Left ventricle myocardium superior (tissue), 1 donor: ENCODE measurements at places on chromosomes 4 and X. TPM values are rescaled to one million over a fixed set of nuclear protein-coding genes. Genes with fewer than 3 reads are reported as not detected.

DNA sequence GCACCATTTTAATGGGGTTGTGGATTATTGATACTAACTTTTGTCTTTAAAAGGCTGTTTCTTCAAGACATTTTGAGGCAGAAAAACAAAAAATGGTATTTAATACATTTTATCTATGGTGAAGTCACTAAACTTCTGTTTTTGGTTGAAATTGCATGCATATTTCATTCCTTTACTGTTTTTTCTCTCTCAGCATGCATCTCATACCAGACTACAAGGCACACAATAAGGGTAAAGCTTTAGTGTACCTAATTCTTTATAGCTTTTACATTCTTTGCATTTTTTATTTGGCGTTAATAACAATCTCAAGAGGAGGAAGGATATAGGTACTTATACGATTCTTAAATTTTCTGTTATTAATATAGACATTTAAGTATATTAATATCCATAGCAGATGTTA lies 151.0 kb upstream of the DKK2 start:
- no peak for DNase-seq

- DNase-seq, result no peak
These were observed 105.9 kb downstream of the APBB2 start for GRCh38 chr4:41108481-41108880.

The SPIN4 gene
- 0.87 TPM for total RNA-seq

DNA sequence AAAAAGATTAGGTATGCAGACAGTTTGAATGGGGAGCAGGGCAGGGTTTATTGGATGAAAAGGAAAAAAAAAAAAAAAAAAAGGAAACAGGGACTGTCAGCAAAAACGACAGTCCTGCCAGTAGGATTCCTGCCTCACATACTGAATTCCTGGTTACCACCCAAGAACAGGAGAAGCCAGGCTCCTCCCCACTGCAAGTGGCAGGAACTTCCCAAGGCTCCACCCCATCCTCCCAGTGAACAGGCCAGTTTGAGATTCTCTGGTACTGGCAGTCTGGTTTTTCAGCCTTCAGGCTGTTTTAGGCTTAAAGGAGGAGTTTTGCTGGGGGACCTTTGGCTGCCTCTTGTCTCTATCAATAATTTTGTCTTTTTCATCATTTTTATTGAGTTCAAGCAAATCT lies 360.0 kb upstream of the CXorf51A start:
- no peak for DNase-seq

GRCh38 chr4:89434364-89434988 lies 126.9 kb upstream of the GPRIN3 start:
- no peak for DNase-seq

DNA sequence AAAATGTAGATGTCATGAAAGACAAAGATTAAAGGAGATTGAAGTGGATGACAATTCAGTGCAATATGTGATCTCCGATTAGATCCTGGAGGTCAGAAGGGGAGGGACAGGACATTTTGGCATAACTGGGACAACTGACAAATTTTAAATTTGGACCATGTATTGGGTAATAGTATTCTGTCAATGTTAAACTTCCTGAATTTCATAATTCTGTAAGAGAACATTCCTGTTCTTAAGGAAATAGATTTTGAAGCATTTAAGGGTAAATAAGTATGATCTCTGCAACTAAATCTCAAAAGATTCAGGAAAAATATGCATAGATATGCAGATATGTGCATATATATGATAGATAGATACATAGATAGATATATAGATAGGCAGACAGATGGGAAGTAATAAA lies 11.0 kb downstream of the ODAPH start:
- no peak for DNase-seq

DNA sequence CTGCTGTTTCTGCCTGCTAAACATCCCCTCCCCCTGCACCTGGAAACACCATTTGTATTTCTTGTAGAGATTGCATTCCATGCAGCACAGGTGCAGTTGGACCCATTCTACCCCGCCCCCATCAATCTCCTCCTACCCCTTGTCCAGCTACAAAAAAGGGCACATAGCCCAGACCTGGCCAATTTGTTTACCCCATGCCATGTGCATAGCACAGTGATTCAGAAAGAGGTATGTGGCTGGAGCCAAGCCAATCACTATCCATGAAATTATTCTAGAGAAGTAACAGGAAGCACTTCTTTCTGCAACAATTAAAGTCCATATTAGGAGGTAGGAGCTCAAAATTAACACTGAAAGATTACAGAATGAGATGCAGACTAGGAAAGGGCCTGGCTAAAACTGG lies 20.2 kb upstream of the TMEM184C start:
- no peak for DNase-seq

The CCDC110 gene
- total RNA-seq, result 0.99 TPM

- no peak for DNase-seq
These were observed 641.3 kb downstream of the RPA4 start for GRCh38 chrX:97524997-97525396.

DNA sequence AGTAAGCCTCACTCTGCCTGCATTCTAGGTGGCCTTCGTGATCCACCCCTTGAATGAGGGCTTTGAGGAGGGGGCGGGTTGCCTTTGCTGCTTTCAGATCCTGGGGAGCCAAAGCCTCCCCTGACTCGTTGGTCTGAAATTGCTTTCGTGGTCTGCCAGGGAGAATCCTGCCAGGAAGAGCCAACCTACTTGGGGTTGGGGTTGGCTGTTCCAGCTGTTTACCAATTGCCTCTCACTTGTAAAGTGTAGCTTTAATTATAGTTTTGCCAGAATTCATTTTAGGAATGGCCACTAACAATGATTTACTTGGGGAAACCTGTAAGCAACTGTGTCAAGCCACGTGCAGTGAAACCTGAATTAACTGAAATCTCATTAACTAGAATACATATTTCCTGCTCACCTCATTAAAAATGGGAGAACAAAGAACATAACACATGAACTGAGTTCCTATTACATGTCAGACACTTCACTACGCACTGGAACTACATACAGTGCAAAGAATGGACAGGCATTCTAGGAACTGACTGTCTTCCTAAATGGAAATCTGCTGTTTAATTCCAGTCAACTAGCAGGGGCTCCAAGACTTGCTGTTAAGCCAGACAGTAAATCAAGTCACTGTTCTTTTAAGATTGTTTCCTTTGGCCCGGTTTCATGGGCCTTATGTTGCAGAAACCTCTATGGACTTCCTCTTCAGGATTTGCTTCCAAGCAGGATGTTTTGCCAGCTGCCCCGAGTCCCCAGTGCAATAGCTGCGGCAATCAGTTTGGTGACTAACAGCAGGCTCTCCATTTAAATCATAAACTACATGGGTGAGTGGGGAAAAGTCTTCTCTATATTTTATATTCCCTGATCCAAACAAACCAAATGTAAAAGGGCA lies 16.4 kb upstream of the NKRF start:
- peak; percentile 37 for DNase-seq

GRCh38 chrX:18873189-18873791 lies 110.6 kb downstream of the PHKA2 start:
- peak; percentile 58 for DNase-seq

GRCh38 chr4:183469285-183469684 lies 24.8 kb downstream of the CDKN2AIP start:
- DNase-seq, result no peak

The NUDT10 gene
- 0.20 TPM for total RNA-seq

- peak; percentile 98 for DNase-seq
These were observed at the start of gene SMARCA5 for GRCh38 chr4:143513314-143514168. SMARCA5 (plus strand) TSS chr4:143513702; CDS start chr4:143513925, 223 bp downstream.

The HPGDS gene
- total RNA-seq, result 3.5 TPM

DNA sequence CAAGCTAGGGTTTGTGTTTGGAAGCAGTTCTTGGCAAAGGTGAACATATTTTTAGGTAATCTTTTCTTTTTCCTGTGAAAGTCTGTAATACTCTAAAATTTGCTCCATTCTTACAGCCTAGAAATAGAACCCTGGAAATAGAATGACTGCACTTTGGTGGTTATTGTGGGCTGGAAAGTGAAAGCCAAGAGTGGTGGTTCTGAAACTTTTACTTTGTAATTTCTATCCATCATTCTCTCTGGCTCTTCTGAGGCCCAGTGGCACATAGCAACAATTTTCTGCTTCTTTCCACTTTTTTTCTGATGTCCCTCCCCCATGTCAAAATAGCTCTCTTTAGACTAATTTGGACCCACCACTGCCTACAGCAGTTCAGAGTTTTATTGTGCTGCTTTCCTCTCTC lies 300.4 kb upstream of the RPS6KA3 start:
- DNase-seq, result no peak

GRCh38 chr4:133152831-133153481 lies 3.9 kb downstream of the PCDH10 start:
- DNase-seq, result no peak

GRCh38 chrX:13827298-13828090 lies 10.6 kb upstream of the GPM6B start:
- DNase-seq, result no peak

The TXK gene
- total RNA-seq, result 0.20 TPM

The NEUROG2 gene
- not detected for total RNA-seq

The TASL gene
- 0.62 TPM for total RNA-seq

The MTHFD2L gene
- 8.5 TPM for total RNA-seq

The TRPC5OS gene
- total RNA-seq, result not detected

DNA sequence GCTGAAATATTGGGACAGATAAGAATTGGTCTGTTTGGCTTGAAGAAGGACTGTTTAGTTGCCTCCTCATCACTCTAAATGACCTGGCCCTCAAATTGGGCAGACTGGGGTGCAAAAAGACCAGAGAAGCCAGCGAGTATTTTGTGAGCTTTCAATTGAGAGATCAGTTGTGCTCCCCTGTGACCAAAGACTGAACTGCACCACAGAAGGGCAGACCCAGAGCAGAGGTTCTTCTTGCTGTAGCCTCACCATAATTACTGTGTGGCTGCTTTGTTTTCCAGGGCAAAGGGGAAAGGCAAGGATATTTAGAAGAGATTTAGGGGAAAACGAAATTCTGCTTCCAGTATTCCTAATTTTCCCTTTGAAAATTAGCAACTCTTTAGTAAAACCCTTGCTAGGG lies 104.0 kb upstream of the MBNL3 start:
- DNase-seq, result no peak

The MAD2L1 gene
- 1.5 TPM for total RNA-seq

- no peak for DNase-seq
These were observed 28.8 kb downstream of the KDR start for GRCh38 chr4:55096619-55097018.

- DNase-seq, result no peak
These were observed 40.3 kb downstream of the KLHL5 start for GRCh38 chr4:39102297-39102696.

DNA sequence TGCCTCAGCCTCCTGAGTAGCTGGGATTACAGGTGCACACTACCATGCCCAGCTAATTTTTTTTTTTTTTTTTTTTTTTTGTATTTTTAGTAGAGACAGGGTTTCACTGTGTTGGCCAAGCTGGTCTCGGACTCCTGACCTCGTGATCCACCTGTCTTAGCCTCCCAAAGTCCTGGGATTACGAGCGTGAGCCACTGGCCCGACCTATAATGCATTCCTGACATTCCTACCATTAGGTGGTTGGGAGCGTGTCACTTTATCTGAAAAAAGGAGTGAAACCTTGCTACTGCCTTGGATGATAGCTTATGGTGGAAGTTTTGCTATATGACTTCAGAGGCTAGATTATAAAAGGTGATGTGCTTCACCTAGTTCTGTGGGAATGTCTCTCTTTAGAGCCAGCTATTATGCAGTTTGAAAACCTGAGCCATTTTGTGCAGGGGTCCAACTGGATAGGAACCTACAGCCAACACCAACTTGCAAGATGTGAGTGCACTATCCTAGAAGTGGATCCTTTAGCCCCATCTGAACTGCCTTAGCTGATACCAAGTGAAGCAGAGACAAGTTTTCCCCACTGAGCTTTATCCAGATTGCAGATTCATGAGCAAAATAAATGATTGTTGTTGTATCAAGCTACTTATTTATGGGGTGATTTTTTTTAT lies 29.8 kb upstream of the EMCN start:
- no peak for DNase-seq

DNA sequence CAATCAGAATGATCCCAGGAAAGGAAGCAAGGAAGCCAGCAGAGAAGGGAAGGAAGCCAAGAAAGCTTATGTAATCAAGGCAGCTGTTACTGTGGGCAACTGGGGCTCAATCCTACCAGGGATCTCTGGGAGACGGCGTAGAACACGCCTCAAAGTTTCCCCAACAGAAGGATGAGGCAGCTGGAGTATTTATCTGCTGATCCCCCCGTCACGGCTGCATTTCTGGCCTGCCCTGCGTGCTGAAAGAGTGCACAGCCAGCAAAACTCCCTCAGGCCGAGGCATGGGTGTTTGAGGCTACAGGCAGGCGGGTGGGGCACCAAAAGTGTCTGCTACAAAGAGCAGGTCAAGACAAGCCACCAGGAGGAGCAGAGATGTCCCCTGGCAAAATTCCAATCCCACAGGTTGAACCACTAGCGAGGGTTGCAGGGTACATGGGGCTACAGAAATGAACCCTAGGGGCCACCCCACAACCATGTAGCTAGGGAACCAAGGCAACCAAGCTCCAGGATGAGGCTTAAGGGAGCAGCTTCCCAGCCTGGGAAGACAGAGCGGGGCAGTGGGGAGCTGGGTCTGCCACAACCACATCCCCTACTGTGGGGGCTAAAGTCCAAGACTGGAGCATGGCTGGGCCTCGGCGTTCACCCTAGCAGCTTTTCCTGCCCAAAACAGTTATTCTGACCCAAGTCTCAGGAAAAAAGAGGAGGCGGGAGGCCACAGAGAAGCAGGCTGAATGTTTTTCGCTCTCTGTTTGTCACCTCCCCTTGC lies 113.4 kb downstream of the BCOR start:
- DNase-seq, result no peak

The GPAT3 gene
- total RNA-seq, result 38.9 TPM

DNA sequence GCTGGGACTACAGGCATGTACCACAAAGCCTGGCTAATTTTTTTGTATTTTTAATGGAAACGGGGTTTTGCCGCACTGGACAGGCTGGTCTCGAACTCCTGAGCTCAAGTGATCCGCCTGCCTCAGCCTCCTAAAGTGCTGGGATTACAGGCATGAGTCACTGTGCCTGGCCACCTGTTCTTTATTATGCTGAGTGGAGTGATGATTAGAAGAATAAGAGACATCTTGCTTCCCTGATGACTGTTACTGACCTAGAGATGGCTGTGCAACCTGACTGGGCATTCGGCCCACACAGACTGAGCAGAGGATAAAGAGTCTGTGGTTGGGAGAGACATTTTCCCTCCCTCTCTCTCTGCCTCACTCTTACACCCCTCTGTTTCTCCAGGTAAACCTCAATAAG lies 56.7 kb downstream of the SPINK2 start:
- DNase-seq, result no peak

The FHDC1 gene
- 0.35 TPM for total RNA-seq

DNA sequence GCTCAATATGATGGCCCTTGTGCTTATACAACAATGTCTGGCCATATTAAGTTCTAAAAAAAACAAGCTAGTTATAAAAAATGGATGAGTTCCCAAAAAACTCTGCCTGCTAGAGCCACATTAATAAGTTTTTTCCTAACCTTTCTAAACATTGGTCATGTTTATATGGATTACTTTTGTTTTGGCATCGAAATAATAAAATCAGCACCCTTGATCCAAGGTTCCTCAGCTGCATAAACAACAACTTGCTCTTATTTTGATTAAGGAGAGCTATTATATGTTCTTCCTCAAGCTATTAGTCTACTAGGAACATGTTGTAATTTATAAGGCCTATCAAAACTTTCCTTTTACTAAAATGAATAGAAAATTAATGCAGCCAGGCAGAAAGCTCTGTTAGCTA lies 48.4 kb downstream of the UNC5C start:
- DNase-seq, result no peak
